Breast epithelium (tissue), 4 donors: ENCODE measurements at places on chromosomes 7 and 10. TPM values are rescaled to one million over a fixed set of nuclear protein-coding genes. Genes with fewer than 3 reads are reported as not detected.

DNA sequence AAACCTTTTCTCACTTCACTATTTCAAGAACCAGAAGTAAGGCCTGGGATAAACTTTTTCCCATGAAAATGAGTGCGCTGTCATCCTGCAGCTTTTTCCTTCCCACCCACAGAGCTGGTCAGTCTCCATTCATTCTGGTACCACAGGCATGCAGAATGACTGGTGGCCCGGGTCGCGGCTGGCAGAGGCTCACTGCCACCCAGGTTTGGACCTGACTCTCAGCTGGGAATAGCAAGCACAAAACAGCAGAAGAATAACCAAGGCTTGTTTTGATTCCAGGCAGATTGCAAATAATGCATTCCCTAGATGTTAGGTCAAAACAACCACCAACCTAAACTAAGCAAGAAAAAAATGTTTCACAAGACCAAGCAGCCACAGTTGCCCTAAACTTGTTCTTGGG lies 190.5 kb upstream of the NRP1 start:
- H3K4me1 ChIP-seq, result no peaks in the 10 kb centered on the region
- DNase-seq, result no peak
- peak overlapping the region; percentile 58 for H3K27ac ChIP-seq
- no peaks in the 10 kb centered on the region for H3K27me3 ChIP-seq

DNA sequence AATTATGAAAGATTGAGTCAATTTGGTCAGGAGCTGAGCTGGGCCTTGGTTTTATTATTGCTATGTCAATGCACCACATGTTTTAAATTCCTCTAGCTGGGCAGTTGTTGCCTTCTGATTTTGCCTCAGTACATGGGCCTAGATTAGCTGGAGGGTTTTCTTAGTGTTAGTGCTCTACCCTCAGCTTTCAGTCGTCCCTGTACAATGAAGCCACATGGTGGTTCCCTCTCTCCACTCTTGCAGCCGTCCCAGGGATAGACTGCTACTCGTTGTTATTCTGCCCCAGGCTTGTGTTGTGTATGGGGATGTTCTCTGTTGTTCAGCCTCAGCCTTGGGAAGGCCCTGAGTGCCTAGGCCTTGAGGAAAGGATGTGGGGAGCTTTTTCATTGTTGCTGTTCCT lies 37.0 kb downstream of the NHLRC2 start:
- no peak for DNase-seq
- no peak overlapping the region for H3K4me3 ChIP-seq
- no peaks in the 10 kb centered on the region for H3K36me3 ChIP-seq

LRIT1 gene
- total RNA-seq, result not detected

DNA sequence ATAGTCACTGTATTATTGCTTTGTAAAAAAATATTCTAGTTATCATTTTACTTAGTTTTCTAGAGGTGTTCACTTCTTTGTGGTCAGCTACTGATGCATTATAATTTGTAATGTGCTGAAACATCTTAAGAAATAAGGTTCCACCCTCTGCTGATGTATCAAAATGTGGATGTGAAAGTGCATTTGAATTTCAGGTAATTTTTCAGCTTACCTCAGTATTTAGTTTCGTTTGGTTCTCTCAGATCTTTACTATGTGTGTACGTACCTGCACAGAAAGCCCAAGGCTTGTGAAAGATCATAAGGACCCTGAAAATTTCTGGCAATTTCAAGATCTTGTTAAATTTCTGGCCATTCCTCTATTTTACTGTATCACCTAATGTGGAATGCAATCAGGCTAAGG lies 542.3 kb upstream of the TPK1 start:
- H3K4me3 ChIP-seq, result no peak overlapping the region
- no peak overlapping the region for H3K27ac ChIP-seq
- DNase-seq, result no peak
- H3K27me3 ChIP-seq, result no peaks in the 10 kb centered on the region

DNA sequence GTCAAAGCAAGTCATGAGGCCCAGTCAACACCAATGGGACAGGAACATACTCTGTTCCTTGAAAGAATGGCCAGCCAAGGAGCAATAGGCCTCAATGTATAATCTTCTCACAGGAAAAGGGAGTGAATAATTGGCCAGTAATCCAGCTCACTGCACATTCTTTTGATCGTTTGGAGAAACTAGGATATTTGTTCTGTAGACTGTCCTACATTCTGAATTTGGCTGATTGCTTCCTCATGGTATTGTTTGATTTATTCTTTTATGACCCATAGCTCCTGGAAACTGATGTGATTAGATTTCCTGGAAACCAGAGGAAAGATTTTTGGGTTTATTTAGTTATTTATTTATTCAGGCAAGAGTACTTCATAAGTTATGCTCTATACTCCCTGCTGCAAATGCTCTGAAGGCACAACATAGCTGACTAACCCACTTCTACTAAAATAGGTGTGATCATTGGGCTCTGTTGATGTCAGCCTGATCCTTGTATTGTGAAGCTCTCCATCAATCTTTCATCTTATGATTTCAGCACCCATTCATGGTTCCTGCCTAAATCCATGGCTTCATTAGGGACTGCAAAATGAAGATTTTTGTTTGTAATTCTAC lies 745.2 kb downstream of the SUGCT start:
- DNase-seq, result no peak
- no peak overlapping the region for H3K4me3 ChIP-seq
- H3K27me3 ChIP-seq, result no peaks in the 10 kb centered on the region
- H3K27ac ChIP-seq, result no peak overlapping the region
- no peaks in the 10 kb centered on the region for H3K36me3 ChIP-seq
- no peaks in the 10 kb centered on the region for H3K4me1 ChIP-seq

GRCh38 chr7:134514663-134515062 lies 12.7 kb upstream of the AKR1B10 start:
- DNase-seq, result no peak
- H3K27me3 ChIP-seq, result no peaks in the 10 kb centered on the region
- H3K27ac ChIP-seq, result no peak overlapping the region

GRCh38 chr7:127396184-127396583 lies 3.7 kb upstream of the ZNF800 start:
- DNase-seq, result no peak
- H3K36me3 ChIP-seq, result no peaks in the 10 kb centered on the region
- no peaks in the 10 kb centered on the region for H3K27me3 ChIP-seq
- no peak overlapping the region for H3K4me3 ChIP-seq
- no peak overlapping the region for H3K27ac ChIP-seq
- H3K4me1 ChIP-seq, result peaks cover under 1% of the 10 kb centered on the region

GRCh38 chr10:110355922-110356627 lies 51.4 kb upstream of the SMNDC1 start:
- H3K4me3 ChIP-seq, result peak overlapping the region; percentile 30
- no peaks in the 10 kb centered on the region for H3K27me3 ChIP-seq
- no peak for DNase-seq
- no peaks in the 10 kb centered on the region for H3K36me3 ChIP-seq

RNLS gene
- 32.1 TPM for total RNA-seq

DNA sequence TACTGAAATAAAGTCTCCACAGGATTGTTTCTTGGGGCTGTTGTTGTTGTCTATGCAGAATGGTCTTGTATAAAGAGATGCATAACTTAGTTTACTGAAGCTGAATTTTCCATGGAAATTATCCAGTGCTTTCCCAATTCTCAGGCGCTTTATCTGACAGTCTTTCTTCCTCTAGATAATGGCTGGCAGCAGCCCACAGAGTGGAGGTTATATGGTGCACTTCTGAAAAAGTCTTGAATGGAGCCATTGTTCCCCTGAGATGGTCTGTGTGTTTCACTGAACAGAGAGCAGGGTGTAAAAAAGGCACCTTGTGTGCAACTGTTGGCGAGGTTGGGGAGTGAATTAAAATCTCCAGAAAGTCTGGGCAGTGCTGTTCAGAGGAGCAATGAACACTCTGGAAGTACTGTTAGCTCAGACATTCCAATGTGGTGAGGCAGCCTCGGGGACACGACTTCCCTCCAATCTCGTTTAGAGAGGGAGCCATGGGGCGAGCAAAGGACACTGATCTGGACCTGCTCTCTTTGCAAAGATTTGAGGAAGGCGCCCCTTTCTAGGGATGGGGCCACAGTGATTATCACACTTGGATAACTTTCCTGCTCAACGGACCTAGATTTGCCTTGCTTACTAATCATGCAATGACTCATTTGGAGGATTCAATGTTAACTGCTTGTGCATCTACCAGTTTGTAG lies 2.0 kb upstream of the PLCE1 start:
- no peaks in the 10 kb centered on the region for H3K27me3 ChIP-seq
- H3K27ac ChIP-seq, result peak overlapping the region; percentile 44
- H3K4me1 ChIP-seq, result peaks cover 8% of the 10 kb centered on the region
- H3K36me3 ChIP-seq, result no peaks in the 10 kb centered on the region

DNA sequence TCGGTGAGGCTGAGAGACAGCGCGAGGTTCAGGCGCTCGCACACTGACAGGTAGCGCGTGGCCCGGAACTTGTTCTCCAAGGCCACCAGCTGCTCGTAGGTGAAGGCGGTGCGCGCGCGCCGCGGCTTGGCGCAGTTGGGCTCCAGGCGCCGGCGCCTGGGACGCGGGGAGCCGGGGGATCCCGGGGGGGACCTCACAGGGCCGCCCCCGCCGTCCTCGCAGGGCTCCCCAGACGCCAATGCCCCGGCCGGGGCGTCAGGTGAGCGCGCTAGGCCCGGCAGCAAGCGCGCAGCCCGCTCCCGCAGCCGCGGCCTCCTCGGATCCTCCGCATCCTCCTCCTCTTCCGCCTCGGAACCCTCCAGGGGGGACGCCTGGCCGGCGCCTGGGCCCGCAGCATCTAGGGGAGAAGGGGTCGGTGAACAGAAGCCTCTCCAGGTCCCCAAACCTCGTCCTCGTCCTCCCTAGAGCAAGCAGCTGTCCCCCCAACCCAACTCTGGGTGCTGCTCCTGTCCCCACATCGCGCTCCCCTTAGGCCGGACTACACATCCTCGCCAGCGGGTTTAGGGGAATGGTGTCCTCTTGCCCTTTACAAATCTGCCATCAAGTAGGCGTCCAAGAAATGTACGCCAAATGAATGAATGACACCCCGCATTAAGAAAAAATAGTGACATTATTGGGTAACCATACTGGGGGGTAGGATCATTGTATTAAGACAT lies 1.9 kb downstream of the NKX1-2 start:
- H3K27me3 ChIP-seq, result peaks cover 53% of the 10 kb centered on the region
- no peak for DNase-seq
- peak overlapping the region; percentile 37 for H3K4me3 ChIP-seq
- peaks cover 3% of the 10 kb centered on the region for H3K4me1 ChIP-seq

DNA sequence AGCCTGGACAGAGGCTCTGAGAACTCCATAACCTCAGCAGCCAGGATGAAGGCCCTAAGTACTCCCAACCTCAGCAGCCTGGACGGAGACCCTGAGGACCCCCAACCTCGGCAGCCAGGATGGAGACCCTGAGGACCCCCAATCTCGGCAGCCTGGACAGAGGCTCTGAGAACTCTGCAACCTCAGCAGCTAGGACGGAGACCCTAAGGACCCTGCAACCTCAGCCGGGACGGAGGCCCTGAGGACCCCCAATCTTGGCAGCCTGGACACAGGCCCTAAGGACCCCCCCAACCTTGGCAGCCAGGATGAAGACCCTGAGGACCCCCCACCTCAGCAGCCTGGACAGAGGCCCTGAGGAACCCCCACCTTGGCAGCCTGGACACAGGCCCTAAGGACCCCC lies 16.5 kb downstream of the RRP12 start:
- H3K36me3 ChIP-seq, result no peaks in the 10 kb centered on the region
- no peaks in the 10 kb centered on the region for H3K4me1 ChIP-seq
- no peak overlapping the region for H3K4me3 ChIP-seq
- no peaks in the 10 kb centered on the region for H3K27me3 ChIP-seq
- no peak overlapping the region for H3K27ac ChIP-seq

MYL7 gene
- total RNA-seq, result 0.73 TPM

GRCh38 chr10:129878835-129879234 lies 85.2 kb downstream of the EBF3 start:
- no peak for DNase-seq
- H3K4me3 ChIP-seq, result no peak overlapping the region
- no peaks in the 10 kb centered on the region for H3K4me1 ChIP-seq
- no peaks in the 10 kb centered on the region for H3K27me3 ChIP-seq
- no peaks in the 10 kb centered on the region for H3K36me3 ChIP-seq

- H3K4me3 ChIP-seq, result peak overlapping the region; percentile 77
- H3K27me3 ChIP-seq, result no peaks in the 10 kb centered on the region
- H3K36me3 ChIP-seq, result no peaks in the 10 kb centered on the region
- DNase-seq, result no peak
- H3K4me1 ChIP-seq, result no peaks in the 10 kb centered on the region
Observed at GRCh38 chr10:50416181-50416824, 165.0 kb upstream of the ASAH2 start.

GRCh38 chr7:157881048-157881771 lies 544.4 kb downstream of the DNAJB6 start:
- no peak overlapping the region for H3K4me3 ChIP-seq
- no peaks in the 10 kb centered on the region for H3K4me1 ChIP-seq
- no peaks in the 10 kb centered on the region for H3K36me3 ChIP-seq
- DNase-seq, result no peak

FIS1 gene
- 432 TPM for total RNA-seq

GRCh38 chr7:3027005-3027845 lies 16.4 kb downstream of the CARD11 start:
- H3K4me1 ChIP-seq, result no peaks in the 10 kb centered on the region
- no peaks in the 10 kb centered on the region for H3K27me3 ChIP-seq
- H3K27ac ChIP-seq, result no peak overlapping the region
- no peaks in the 10 kb centered on the region for H3K36me3 ChIP-seq

DNA sequence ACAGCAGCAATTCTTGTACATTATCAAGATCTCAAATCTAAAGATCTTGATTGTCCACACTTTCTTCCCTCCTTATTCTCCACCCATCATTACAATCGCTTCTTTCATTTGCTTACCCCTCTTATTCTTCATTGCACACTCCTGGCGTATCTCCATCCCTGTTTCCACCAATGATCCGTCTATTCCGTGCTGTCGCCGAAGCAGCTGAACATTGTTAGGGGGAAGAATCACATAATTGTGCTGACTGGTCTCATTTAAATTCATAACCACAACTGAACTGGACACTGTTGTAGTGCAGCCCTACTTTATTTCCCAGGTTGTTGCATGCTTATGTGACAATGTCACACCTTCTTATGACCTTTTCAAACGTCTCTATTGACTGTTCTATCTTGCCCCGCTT lies 18.9 kb upstream of the NRP1 start:
- no peaks in the 10 kb centered on the region for H3K4me1 ChIP-seq
- DNase-seq, result no peak
- H3K36me3 ChIP-seq, result no peaks in the 10 kb centered on the region
- H3K27ac ChIP-seq, result no peak overlapping the region
- H3K4me3 ChIP-seq, result no peak overlapping the region
- H3K27me3 ChIP-seq, result no peaks in the 10 kb centered on the region

KIAA1217 gene
- 19.7 TPM for total RNA-seq
